ENCODE measurements at places on chromosomes 3 and 15.

DNA sequence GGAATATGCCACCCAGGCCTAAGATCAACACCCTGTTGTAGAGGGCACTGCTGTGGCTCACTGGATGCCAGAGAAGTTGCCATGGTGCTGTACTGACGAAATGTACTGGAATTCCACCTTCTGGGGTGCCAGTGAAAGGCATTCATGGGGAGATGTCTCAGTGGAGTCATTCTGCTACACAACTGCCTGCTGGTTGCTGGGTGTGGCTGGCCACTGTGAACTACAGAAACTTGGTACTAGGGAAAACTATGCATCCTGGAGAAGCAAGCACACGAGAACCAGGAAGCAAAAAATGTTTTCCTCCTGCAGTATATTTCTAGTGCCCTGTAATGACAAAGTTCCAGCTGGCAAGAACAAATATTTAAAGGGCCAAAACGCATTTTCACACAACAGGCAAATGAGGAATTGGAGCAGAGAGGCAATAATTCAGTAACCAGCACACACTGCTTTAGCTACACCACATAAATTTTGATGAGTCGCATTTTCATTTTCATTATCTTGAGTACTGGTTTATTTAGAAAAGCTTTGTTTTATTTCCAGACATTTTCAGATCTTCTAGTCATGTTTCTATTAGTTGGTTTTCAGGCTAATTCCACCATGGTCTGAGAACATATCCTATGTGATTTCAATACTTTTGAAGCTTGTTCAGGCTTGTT, 18.3 kb upstream of the RFX7 start:
- DNase-seq, result peak; percentile 59

DNA sequence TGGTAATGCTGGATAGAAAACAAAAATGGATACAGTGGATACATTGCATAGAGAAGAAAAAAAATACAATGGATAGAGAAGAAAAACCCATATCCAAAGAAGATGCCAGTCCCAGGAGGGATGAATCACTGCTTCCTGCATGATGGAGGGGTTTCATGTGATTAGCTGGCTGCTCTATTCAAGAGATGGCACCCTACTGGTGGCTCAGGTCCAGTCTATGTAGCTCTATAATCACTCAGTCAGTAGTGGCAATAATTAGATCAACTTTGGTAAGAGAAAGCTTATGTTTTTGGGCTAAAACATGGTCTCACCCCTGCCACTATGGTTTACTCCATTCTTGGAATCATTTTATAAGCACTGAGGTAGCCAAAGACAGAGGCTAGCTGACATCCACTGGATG, 33.7 kb upstream of the NOX5 start:
- DNase-seq, result no peak

GRCh38 chr15:97783240-97783639, 177.3 kb upstream of the ARRDC4 start:
- no peak for DNase-seq

GRCh38 chr3:63685340-63685739, 32.9 kb downstream of the SNTN start:
- DNase-seq, result no peak

DNA sequence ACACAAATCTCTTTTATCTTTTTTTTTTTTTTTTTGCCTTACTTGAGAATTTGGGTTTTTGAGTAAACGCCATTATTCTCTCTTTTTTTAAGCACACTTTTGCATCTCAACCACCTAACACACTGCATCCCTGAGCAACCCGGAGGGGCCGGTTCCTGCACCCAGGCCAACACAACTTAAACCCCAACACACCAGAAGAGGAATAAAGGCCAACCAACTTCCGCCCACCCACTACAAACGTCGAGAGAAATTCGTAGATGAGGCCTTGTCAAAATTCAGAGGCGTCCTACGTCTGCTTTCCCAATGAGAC, 389 bp upstream of the CCNB2 start:
- no peak for DNase-seq

- no peak for DNase-seq
Measured at GRCh38 chr3:55885721-55886120, 398.6 kb upstream of the WNT5A start.

- no peak for DNase-seq
Measured at GRCh38 chr3:70067860-70068521, 68.5 kb downstream of the SAMMSON start.

DNA sequence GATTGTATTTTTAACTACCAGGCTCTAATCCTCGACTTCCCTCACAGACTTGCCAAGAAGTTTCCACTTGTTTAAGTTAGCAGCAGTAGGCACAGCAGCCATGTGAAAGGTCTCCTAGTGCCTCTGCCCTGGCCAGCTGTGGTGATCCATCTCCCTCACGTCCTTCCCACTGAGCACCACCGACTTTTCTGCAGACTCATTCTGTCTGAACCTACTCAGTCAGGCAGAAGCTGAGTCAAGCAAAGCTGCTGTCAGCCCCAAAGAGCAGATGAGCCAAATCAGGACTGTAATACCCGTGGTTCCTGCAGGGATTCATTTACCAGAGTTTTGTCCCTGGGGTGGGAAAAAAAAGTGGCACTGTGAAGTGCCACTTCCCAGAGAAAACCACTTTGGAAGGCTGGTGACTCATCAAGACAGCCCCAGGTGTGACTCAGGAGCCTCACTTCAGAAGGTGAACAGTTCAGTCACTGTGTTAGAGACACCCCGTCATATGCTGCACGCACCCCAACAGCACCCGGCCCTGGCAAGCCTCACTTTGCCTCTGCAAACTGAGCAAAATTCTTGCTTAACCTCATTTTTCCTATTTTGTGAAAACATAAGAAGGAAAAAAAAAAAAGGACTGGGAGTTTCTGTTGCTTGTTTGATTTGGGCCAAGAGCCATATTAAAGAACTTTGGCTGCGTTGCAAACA, 76.0 kb downstream of the WWTR1 start:
- DNase-seq, result peak; percentile 87

DNA sequence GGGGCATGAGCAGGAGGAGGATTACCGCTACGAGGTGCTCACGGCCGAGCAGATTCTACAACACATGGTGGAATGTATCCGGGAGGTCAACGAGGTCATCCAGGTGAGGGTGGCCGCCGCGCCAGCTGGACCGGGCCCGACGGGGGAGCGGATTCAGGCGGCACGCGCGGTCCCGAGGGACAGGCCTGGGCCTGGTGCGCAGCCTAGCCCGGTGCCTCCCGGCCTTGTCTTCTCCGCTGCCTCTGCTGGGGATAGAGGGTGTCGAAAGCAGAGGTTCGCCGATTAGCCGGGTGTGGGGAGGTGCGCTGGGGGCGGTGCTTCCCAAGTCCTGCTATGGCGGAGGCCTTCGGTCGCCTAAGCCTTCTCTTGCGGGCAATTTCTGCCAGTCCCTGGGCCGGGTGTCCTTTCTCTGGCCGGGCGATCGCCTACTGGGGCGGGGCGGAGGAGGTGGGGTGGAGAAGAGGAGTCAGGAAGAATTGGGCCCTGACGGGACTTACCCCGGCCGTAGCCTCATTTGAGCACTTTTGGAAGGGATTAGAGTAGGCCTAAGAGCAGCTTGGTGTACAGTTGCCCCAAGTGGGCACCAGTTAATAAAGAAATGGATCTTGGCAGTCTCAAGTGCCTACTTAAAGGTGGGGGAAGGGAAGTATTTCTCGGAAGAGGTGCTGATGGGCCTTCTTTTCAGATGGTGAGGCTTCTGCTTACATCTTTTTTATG, 940 bp downstream of the ARIH1 start:
- DNase-seq, result peak; percentile 80

- DNase-seq, result no peak
Measured at GRCh38 chr15:82129761-82130160, 83.9 kb upstream of the MEX3B start.

DNA sequence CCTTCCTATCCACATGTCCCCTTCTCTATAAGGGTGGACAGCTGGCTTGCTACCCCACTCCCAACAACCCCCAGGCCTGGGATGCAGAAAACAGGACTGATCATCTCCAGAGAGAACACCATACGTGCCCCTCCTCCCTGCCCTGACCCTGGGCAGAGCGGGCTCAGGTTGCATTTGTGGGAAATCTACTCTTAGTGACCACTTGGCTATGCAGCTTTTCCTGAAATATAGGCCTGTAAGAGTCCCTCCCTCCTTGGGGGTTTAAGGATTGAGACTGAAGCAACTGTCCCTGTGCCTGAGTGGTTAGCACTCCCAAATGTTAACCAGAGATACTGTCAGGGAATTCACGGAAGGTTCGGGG, 11.7 kb downstream of the SH2D7 start:
- DNase-seq, result no peak

DNA sequence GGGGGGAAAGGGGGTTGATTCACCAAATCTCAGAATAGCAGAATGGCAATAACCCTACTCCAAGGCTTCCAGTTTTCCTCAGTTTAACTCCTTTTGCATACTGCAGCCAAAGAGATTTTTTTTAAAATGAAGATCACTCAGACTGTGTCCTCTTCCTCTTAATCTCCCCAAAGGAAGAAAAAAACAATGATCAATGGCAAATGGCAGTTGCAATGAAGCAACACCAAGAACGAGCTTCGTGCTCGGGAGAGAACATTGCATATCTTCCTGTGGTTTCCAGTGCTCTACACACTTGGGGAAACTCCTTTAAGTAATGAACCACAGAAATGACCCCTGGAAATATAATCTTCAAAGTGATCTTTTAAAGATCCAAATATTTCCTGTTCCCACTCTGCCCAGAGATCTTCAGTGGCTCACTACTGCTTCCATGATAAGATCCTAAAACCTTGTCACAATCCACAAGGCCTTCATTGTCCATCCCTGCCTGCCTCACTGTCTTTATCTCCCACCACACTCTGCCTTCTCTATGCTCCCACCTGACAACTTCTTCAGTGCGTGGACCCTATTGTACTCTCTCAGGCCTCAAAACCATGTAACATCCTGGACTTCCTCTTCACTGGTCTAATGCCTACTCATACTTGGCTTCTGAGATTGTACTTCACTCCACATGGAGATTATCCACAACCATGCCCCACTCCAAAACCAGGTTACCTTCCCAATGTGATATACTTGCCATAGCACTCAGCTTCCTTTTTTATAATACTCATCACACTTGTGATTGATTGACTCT, 394.8 kb downstream of the FHIT start:
- DNase-seq, result no peak

DNA sequence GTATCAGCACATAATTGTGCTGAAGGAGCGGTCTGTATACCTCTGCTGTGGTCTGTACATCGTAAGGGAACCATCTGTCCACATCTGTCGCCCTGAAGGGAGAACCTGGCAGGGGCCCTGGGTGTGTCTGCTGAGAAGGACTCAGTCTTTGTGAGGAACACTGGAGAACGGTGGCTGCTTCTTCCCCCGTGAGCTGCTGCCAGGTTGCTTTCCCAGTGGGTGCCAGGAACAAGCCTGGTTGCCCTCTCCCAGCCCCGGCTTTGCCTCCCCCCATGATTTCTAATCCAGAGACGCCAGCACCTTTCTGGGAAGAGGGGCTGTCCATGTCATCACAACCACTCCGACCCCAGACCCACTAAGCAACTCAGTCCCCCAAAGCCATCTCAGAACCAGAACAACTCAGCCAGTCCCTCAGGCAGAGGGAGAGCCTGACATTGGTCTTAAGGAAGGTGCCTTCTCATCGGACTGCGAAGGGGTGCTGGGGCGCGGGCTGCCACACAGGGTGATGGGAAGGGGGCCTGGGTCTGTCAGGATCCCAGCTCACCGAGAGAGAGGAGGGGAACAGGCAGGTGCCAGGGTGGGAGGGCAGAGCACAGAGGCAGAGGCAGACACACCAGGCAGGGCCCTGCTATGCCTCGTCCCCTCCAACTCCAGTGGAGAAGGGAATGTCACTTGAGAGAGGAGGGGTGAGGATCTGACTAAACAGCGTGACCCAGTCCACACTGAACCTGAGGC, 8.5 kb downstream of the TNK2 start:
- no peak for DNase-seq

DNA sequence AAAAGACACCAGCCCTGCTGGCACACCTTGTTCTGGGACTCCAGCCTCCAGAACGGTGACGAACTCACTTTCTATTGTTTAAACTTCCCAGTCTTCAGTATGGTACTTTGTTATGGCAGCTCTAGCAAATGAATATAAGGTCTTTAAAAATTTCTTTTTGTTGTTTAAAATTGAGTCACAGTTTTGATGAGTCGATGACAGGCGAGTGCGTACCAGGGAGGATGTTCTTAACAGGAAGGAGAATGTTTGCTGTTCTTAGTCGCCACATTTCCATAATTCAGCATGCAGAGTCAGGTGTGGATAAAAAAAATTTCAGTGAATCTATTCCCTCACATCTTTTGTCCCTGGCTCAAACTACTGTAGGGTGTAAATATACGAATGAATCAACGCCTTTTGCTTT, 12.4 kb downstream of the DNASE1L3 start:
- DNase-seq, result no peak

GRCh38 chr3:49333091-49333490, 6.8 kb downstream of the USP4 start:
- no peak for DNase-seq

GRCh38 chr3:2823031-2823430, 287.1 kb downstream of the IL5RA start:
- DNase-seq, result no peak

DNA sequence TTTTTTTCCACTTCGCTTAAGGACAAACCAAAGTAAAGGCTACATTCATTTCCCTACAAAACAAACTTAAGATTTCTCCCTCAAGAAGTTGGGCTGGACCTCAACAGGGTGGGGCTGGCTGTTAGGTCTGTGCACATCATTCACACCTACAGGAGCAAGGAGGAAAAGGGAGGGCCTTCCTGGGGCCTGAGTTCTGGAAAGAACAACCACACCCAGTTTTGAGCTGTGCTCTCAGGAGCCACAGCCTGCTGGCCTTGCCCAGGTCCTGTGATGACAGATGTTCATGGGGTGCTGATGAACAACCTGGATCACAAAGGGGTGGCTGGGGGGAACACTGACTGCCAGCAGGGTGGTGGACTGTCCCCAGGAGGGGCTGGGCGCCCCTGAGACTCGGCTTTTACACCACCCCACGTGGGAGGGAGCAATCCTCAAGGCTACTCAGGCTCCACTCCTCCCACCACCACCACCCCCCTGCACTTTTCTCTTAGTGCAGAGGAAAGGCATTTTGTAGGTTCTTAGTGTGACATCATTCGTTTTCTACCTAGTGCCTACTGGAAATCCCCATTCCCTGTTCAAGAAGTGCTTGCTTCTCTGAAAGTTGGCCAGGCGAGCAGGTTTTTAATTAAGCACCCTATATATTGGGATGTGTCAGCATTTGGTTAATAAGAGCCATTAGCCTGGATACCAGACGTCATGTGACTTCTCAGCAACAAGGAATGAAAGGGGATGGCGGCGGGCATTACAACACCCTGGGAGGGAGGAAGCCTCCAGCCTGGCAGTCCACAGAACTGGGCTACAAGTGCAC, 35.7 kb downstream of the CCNB2 start:
- DNase-seq, result no peak

Data from Calu3 (cell line).